Gastroesophageal sphincter (tissue), 4 donors: ENCODE measurements at places on chromosomes 12 and 14. TPM values are rescaled to one million over a fixed set of nuclear protein-coding genes. Genes with fewer than 3 reads are reported as not detected.
A peak's percentile ranks its signal among the peaks of the same experiment; 100 is the strongest.

DNA sequence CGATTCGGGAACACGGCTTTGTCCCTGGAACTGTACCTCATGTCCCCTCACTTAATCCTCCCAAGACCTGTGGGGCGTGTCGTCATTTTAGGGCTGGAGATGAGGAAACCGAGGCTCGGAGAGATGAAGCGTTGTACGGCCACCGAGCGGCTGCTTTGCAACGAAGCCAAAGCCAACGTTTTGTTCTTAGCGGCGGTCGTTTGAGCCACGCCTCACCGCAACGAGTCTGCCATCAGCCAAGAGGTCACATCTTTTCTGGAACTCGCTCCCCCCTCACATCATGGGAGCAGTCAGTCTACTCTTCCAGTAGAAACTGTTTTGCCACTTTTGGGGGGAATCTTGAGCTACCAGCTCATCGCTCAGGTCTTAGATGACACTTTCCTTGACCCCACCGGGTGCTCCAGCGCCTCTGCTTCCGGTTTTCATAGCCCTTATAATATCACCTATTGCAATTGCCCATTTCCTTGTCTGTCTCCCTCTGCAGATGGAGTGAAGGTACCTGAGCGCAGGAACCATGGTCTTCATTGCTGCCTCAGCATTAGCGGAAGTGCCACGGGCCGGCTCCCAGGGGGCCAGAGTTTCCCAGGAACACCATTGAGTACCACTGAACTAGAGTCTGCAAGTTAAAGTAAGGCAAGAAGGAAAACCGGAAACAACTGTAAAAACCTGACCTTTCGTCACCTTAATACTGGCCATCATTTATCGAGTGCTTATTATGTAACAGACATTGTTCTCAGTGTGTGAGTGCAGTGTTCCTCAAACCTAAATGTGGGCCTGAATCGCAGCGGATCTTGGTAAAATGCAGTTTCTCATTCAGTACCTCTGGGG is 19.6 kb downstream of the NINJ2 start:
- peak; percentile 1 for ATAC-seq

Gene OAS2
- 6.7 TPM for total RNA-seq

GRCh38 chr12:9034095-9034494 is 44.7 kb downstream of the KLRG1 start:
- ATAC-seq = no peak

Gene INHBC
- not detected for total RNA-seq
